ENCODE measurements at places on chromosomes 2 and 18.
A peak's percentile ranks its signal among the peaks of the same experiment; 100 is the strongest.

DNA sequence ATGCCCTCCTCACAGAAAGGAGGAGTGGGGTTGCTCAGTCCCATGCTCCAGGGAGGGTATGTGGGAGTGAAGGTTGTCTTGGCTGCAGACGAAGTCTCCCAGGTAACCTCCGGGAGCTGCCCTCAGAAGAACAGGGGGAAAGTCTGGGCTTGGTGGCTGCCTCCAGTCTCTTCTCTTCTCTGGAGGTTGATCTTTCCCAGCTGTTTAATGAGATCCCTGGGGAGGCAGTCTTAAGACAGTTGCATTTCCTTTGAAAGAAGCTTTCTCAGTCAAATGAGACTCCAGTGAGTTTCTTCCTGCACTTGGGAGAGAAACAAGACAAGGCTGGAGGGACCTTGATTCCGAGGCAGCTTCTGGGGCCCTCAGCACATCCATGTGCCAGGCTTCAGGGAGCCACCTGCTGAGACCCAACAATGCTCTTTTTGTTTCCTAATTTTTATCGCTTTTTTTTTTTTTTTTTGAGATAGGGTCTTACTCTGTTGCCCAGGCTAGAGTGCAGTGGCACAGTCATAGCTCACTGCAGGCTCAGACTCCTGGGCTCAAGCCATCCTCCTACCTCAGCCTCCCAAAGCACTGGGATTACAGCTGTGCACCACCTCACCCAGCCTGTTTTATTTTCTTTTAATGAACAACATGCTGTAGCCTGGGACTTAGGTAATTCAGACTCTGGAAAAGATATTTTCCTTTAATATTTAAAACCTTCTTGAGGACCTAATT lies 71.7 kb upstream of the TPO start:
- DNase-seq, result no peak

DNA sequence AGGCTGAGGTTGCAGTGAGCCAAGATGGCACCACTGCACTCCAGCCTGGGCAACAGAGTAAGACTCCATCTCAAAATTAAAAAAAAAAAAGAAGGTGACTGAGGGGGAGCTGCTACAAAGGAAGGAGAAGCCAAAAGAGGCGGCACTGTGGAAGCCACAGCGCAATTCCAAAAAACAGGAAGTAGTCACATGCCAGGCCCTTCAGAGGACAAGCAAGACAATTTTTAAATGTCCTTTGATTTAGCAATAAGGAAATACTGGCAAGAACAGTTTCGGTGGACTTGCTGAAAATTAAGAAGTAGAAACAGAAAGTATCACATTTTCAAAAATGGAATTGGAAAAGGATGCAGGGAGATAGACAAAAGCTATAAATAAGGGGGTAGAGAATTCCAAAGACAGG lies 122.8 kb downstream of the OSBPL1A start:
- no peak for DNase-seq

DNA sequence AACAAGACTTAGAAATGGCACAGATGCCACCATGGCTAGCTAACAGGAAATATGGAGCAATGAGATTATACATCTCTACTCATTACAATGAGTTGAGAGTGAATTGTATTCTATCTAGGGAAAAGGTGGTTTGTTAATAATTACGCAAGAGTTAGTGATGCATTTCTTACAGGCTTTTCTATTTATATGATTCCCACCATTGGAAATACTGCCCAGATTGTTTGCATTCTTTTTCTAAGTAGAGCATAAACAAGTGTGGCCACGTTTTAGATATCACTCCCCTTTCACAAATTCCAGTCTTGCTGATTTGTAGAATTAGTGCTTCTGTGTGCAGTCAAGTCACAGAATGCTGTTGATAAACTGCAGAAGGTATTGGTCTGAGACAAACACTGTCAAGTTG lies 56.6 kb downstream of the ZNF804A start:
- DNase-seq, result no peak

GRCh38 chr2:100592226-100592625 lies 29.4 kb downstream of the PDCL3 start:
- DNase-seq, result no peak

DNA sequence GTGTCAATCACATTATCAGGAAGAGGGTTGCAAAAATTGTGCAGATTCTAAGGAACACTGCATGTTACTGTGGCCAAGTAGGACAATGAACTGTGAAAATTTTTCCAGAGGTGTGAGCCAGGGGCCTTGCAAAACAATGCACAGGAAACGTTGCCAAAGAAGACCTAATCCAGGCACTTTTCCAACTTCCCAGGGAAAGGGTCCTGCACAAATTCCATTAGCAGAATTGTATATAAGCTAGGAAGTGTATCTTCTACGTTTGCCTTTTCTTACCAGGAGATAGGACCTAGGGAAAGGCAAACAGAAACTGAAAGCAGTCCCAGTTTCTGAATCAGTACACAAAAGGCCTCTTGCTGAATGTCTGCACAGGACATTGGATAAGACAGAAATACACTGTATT lies 1888.3 kb upstream of the CELF4 start:
- DNase-seq, result no peak

GRCh38 chr18:22691946-22692710 lies 241.0 kb upstream of the RBBP8 start:
- no peak for DNase-seq

DNA sequence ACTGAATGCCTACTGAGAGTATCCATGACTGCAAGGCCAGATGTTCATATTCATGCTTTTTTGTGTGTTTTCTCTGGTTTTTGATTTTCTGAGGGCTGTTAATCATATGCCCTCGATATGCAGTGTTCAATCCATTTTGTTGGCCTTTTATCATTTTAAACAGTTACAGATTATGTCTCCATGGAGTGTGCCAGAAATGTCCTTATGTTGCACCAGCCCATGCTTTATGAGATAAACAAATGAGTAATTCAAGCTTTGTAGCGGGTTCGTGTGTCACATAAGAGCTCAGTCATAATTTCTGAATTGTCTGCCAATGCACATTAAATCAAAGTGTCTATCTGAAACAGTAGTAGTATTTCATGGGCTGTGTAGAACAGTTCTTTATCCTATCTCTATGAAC lies 583.0 kb downstream of the THSD7B start:
- no peak for DNase-seq

DNA sequence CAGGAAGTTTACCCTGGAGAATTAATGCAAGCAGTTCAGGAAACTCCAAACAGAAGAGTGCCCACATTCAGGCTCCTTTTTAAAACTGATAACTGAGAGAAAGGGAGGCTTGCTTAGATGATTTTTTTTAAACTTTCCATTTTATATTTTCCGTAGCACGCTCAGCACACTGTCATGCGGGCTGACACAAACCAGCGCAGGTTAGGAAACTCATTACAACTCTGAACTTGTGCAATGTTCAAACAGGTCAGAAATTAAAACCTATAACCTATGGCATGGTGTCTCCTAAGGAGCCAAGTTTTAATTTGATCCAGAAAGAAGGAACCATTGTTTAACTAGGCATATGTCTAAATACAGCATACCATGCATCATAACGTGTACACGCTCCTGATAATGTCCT lies 117.7 kb upstream of the SMIM21 start:
- no peak for DNase-seq

DNA sequence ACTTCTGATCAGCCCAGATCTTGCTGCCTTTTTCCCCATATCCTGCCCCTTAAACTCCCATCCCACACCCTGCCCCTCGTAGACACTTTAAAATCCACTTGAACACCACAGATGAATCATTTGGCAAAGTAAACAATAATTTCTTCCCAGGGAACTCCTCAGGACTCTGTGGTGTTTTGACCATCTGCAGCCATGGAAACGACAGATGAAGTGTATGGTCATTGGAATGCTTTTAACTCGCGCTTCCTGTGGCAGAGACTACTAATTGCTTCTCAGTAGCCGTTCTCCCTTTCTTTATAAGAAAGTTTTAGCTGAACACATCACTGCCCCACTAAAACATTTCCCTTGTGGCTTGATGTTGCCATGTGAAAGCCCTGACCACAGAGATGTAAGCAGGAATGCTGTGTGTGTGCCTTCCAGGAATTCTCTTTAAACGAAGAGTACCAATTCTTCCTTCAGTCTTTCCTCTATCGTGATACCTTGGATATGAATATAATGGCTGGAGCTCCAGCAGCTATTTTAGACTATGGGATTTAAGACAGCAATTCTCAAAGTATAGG lies 92.7 kb upstream of the PARD3B start:
- DNase-seq, result no peak

- DNase-seq, result no peak
Observed at GRCh38 chr2:40797120-40797519, 345.2 kb upstream of the SLC8A1 start.

GRCh38 chr2:187171318-187171717 lies 276.7 kb downstream of the CALCRL start:
- no peak for DNase-seq

DNA sequence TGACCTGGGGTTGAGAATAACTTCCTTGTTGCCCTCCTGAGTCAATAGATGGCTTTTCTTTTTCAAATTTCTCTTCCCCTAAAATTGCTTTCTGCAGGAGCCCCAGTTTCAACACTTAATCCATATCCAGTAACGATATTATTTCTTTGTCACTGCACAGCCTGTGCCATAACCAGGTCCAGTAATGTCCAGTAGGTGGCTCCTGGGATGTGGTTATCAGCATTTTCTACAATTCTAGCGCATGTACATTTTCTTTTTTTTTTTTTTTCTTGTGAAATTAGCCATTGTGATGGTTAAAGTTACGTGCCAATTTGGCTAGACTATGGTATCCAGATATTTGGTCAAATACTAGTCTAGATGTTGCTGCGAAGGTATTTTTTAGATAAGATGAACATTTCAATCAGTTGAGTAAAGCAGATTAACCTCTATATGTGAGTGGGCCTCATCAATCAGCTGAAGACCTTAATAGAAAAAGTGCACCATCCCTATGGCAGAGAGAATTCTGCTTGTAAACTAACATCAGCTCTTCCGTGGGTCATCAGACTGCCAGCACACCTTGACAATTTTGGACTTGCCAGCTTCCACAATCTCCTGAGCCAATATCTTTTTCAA lies 72.9 kb upstream of the SCG2 start:
- DNase-seq, result no peak

GRCh38 chr2:79005216-79005615 lies 20.3 kb upstream of the REG3G start:
- DNase-seq, result no peak

GRCh38 chr2:218998414-218999002 lies 5.3 kb upstream of the CRYBA2 start:
- no peak for DNase-seq

DNA sequence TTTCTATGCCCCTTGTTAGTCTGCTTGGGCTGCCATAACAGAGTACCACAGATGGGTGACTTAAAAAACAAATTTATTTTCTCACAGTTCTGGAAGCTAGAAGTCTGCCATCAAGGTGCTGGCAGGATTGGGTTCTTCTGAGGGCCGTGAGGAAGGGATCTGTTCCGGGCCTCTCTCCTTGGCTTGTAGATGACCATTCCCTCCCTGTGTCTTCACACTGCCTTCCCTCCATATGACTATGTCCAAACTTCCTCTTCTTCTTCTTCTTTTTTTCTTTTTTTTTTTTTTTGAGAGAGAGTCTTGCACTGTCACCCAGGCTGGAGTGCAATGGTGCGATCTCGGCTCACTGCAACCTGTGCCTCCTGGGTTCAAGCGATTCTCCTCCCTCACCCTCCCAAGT lies 13.1 kb upstream of the CCNYL1 start:
- DNase-seq, result no peak

DNA sequence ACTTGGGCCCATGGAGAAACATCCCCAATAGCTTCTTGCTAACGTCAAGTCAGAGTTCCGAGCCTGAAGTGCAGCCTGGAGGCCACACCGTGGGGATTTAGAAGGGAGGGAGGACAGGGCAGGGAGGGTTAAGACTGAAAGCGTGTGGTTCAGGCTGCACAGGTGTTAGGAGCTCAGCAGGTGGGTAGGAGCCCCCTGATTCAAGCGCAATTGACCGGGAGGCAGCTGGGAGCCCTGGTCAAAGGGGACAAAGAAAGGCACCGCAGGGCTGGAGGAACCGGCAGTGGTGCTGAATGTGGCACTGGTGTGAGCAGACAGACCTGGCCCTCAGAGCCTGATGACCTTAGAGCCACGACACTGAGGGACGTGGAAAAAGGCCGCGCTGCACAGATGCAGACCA lies 149.6 kb downstream of the TMEM18 start:
- no peak for DNase-seq

- no peak for DNase-seq
Observed at GRCh38 chr2:203280428-203281064, 41.7 kb downstream of the CYP20A1 start.

DNA sequence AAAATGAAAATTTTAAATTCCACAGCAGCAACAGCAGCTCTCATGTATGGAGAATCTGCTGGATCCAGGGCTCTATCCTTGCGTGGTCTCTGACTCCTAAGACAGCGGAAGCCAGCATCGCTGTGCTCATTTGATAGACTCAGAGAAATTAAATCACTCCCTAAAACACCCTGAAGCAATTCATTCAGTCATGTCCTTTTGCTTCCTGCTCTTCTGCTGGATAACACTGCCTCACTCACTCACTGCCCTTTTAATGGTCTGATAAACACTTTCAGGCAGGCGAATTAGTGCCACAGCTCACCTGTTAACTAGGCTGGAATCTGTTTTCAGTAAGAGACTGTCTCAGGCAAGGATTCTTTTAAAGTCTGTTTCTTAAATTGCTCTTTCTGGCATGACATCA lies 10.0 kb downstream of the WIPF1 start:
- no peak for DNase-seq

GRCh38 chr2:240931319-240931949 lies 25.3 kb downstream of the CROCC2 start:
- DNase-seq, result no peak

DNA sequence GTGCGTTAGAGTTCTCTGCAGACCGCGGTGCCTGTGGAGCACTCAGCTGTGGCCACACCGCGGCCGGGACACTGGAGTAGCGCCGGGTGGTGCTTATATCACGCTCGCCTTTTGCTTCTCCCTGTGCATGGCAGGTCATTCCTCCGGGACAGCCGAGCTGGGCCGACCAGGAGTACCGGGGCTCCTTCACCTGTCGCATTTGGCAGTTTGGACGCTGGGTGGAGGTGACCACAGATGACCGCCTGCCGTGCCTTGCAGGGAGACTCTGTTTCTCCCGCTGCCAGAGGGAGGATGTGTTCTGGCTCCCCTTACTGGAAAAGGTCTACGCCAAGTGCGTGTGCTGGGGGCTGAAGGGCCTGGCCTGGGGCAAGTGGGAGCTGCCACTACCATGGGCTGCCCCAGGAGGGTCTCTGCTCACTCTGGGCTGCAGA lies 4.2 kb downstream of the CAPN10 start:
- DNase-seq, result no peak

GRCh38 chr2:176132205-176133171 lies 3.0 kb downstream of the HOXD8 start:
- no peak for DNase-seq

GRCh38 chr2:62293490-62294271 lies 97.8 kb downstream of the B3GNT2 start:
- DNase-seq, result peak; percentile 73

DNA sequence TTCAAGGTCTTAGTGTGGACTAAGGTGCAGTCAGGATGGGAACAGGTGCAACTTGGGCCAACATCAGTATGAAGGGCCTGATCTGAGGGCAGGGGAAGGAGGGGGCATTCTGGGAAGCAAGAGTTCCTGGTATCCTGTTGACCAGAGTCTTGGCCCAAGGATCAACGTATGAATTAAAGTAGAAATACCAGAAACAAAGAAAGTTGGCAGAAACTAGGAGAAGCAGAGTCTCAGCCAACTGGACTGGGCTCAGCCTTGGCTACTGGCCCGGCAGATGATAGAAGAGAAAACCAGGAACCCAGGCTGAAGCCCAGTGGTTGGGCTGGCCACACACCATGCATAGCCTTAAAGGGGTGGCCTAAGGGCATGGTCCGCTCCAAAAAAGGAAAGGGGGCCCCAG lies 2.3 kb downstream of the CETN1 start:
- DNase-seq, result no peak

- peak; percentile 49 for DNase-seq
Observed at GRCh38 chr2:7905756-7906155, 776.1 kb upstream of the ID2 start.

GRCh38 chr2:17877811-17878280 lies 621 bp upstream of the KCNS3 start:
- no peak for DNase-seq

Measured in NCI-H2107 (cell line).